ENCODE measurements at places on chromosomes 5 and 9.
A peak's percentile ranks its signal among the peaks of the same experiment; 100 is the strongest.

GRCh38 chr5:176359658-176360057, 1.9 kb downstream of the KIAA1191 start:
- DNase-seq, result no peak

GRCh38 chr5:133935667-133935940, 32.8 kb downstream of the C5orf15 start:
- DNase-seq, result no peak

GRCh38 chr5:130706696-130707095, 458.4 kb downstream of the HINT1 start:
- no peak for DNase-seq

GRCh38 chr9:131367450-131367849, 26.4 kb upstream of the PRRC2B start:
- no peak for DNase-seq

DNA sequence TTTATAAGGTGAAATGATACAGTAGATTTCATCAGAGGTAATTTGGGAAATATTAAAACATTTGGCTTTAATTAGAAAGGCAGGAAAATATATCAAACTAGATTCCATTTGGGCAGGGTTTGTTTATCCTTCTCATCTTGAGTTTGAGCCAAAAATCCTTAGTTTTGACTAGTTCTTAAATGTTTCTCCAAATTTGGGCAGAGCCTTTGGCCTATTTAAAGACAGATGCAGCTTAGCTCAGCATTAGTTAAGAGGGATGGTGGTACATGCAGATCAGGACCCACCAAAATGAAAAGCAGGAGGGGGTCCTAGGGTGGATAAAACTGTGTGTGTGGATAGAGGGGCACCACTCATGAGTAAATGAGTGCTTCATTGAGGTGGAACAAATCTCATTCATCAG, 20.3 kb upstream of the ARRDC3 start:
- no peak for DNase-seq

DNA sequence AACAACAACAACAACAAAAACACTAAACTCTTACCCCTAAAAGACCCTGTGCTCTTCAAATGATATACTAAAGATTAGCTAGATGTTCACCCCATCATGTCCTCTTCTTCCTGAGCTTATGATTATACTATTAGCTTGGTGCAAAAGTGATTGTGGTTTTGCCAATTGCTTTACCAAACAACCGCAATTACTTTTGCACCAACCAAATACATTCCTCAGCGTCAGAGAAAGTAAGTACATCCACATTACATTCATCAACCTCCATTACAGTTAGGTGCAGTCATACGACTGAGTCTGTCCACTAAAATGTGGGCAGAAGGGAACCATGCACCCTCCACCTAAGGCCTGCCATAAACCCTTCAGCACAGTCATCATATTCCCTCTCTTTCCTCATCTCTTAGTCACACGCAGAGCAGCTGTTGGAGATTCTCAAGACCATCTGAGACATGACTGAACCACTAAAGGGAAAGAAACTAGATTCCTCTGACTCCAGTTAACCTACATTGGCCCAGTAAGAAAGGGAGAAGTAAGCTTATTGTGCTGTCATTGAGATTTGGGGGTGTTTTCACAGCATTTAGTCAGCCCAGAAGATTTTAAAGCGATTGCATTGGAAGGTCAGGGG, 181.6 kb upstream of the TLE4 start:
- no peak for DNase-seq

- DNase-seq, result no peak
Observed at GRCh38 chr9:129437626-129438323, 183.1 kb downstream of the C9orf50 start.

GRCh38 chr5:111556501-111556900, 44.2 kb upstream of the STARD4 start:
- peak; percentile 46 for DNase-seq

- no peak for DNase-seq
Observed at GRCh38 chr5:43244823-43245565, 53.0 kb downstream of the NIM1K start.

DNA sequence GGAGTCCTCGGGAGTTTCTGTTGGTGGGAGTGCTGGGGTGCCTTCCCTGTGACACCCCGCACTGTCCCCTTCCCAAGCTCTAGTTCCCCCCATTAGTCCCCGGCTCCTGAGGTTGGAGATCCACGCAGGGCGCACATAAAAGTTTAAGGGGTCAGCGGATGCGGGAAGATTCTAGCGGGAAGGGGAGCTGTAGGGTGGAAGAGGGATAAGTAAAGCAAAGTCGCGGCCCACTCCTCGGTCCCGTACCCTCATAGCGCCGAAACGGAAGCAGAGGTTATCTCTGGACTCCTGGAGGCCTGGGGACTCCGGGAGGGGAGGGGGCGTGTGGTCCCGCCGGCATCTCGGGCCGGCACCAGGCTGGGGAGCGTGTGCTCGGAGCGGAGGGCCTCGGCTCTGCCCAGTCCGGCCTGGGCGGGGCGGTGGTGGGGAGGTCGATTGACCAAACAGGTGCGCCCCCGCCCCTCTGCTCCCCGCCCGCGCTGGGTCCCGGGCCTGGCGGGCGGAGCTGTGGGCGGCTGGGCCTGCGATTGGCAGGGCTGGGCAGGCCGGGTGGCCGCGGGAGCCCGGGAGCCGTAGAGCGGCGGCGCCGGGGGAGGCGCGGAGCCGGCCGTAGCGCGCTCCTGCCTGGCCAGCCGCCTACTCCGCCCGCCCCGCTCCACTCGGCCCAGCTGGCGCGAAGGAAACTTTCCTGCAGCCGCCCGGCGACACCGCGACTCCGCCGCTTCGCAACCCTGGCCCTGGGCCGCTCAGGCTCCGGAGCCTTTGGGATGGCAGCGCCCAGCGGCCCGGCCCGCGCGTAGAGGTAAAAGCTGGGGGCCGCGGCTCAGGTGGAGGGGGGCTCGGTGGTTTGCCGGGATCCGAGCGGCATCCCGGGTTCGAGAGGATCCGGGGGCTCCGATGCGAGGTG, 52.2 kb upstream of the DAB2IP start:
- no peak for DNase-seq

- no peak for DNase-seq
Observed at GRCh38 chr9:16461137-16461840, 409.2 kb downstream of the BNC2 start.

- peak; percentile 69 for DNase-seq
Observed at GRCh38 chr5:140239939-140240700, 62.8 kb downstream of the PFDN1 start.

DNA sequence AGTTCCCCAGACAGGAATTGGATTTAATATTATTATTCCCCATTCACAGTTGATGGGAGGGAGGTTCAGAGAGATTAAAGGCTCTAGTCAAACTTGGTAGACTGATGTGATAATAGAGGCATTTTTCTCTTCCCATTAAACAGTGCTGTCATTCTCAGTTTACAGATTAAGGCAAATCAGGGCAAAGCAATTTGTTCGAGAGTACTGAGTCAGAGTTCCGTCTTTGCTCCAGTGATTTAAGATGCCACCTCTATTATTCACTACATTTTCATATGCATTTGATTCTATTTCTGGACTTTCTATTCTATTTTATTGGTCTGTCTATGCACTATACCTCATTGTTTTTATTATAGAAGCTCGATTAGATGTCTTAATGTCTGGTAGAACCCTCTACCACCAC, 201.0 kb upstream of the RAI14 start:
- DNase-seq, result no peak

DNA sequence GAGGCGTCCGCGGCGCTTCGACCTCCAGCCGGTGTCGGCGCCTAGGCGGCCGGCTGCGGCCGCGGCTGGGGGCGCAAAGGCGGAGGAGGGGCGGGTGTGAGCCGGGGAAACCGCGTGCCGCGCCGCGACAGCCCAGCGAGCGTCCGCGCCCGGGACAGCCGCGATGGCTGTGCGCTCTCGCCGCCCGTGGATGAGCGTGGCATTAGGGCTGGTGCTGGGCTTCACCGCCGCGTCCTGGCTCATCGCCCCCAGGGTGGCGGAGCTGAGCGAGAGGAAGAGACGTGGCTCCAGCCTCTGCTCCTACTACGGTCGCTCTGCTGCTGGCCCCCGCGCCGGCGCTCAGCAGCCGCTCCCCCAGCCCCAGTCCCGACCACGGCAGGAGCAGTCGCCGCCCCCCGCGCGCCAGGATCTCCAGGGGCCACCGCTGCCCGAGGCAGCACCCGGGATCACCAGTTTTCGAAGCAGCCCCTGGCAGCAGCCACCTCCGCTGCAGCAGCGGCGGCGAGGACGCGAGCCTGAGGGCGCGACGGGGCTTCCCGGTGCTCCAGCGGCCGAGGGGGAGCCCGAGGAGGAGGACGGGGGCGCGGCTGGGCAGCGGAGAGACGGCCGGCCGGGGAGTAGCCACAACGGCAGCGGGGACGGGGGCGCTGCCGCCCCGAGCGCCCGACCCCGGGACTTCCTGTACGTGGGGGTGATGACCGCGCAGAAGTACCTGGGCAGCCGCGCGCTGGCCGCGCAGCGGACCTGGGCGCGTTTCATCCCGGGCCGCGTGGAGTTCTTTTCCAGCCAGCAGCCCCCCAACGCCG, 605 bp downstream of the CHSY3 start:
- DNase-seq, result no peak

- no peak for DNase-seq
Observed at GRCh38 chr5:180007582-180007981, 64.0 kb downstream of the RNF130 start.

GRCh38 chr9:105884416-105884815, 190.1 kb downstream of the TMEM38B start:
- DNase-seq, result no peak

- DNase-seq, result no peak
Observed at GRCh38 chr9:117101008-117101407, 313.8 kb downstream of the ASTN2 start.

GRCh38 chr5:31720004-31720403, 81.1 kb downstream of the PDZD2 start:
- DNase-seq, result no peak

All from endothelial cell of umbilical vein (primary cell).